ENCODE measurements at places on chromosomes 12 and 14.

- DNase-seq, result no peak
These were observed 52.3 kb downstream of the VEZT start for GRCh38 chr12:95269892-95270291.

DNA sequence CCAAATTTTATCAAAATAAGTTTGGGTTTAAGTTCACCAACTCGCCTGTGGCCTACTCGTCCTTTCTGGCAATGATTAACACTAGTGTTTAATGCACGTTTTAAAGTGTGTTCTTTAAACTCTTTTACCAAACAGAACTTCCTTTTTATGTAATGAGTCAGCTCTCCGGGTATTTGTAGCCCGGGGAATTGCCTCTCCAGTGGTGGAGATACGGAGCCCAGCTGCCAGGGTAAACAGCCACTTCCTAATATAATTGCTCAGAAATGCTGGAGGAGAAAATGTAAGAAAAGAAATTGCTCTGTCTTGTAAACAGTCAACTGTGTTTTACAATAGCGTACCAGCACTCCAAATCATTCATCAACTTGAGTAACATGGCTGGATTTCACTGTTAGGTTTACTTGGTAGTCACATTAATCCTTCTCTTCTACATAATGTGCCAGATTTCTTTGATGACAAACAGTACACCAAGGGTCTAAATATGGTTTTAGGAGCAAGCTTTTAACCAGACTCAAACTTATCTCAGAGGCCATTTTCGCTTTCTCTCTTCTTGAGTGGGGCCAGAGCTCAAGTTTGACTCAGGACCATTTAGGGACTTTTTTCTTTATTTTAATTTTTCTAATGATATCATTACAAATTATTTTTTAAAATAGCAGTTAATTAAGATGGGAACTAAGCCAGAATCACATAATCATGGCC, 101.2 kb upstream of the SLC38A2 start:
- DNase-seq, result no peak

DNA sequence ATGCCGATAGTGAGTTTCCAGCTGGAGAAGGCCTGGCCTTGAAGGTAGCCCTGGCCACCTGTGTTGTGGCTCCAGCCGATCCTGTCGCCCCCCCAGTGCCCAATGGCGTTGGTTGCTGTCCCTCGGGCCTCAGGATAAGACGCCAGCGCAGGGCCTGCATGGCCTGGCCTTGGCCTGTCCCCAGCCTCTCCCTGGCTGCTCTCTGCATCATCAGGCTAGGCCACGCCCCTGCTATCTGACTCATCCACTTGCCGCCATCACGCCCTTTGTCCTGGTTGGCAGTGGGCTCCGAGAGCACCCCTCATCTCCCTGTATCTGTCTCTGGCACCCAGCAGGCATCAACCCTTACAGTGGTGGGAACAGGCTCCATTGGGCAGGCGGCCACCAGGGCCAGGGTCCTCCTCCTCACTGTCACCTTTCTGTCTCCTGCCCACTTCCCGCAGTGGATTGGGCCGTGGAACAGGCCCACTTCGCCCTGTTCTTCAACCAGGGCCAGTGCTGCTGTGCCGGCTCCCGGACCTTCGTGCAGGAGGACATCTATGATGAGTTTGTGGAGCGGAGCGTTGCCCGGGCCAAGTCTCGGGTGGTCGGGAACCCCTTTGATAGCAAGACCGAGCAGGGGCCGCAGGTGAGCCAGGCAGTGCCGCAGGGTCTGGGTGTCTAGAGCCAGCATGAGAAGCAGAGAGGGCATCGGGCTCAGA, 25.6 kb downstream of the ALDH2 start:
- DNase-seq, result no peak

- peak; percentile 77 for DNase-seq
These were observed 3.0 kb upstream of the FNTB start for GRCh38 chr14:64983439-64984310.

DNA sequence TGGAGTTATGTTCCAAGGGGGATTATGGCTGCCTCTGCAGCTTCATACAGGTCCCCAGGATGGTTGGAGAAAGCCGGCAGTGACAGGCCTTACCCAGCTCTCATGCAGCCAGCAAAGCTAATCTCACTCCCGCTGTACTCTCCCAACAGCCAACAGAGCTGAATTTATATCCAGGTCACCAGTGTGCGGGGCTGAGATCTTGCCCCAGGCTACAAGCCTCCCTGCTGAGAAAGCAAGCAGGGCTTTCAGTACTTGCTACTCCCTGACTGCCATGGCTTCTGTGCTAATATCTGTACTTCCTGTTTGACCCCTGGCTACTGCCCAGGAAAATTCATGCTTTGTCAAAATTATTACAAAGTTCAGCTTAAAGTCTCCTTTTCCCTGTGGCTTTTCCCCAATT, 92.9 kb downstream of the ATP23 start:
- no peak for DNase-seq

DNA sequence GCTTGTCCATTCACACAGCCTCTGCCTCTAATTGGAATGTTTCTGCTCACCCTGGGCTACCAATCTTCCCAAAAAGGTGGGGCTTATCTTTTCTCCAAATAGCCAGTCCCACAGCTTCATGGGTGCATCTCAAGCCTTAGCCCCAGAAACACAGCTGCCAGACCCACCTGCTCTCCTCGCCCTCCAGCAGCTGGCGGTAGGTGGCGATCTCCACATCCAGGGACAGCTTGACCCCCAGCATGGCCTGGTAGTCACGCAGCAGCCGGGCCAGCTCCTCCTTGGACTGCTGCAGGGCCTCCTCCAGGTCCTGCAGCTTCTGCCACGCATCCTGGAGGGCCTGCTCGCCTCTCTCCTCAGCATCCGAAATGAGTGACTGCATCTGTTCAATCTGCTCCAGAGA, 11.1 kb downstream of the KRT77 start:
- no peak for DNase-seq

DNA sequence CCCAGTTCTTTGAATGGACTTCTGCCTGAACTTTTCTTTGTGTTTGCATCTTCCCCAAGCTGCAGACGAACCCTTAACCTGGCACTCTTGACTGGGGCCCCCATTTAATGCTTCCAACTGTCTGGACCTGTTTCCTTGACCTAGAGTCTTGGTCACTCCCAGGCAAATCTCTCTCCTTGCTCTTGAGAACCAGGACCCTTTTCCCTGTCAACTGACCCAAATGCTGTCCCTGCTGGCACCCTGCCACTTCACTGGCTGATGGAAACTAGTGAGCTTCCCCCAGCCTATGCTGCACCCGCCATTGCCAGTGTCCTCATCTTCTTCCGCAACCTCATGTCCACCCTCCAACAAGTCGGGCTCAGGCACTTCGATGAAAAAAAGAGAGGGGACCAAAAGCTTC, 79.5 kb downstream of the PRIMA1 start:
- DNase-seq, result no peak

- peak; percentile 70 for DNase-seq
These were observed 6.8 kb upstream of the CHD4 start for GRCh38 chr12:6613776-6614512.

- DNase-seq, result no peak
These were observed 539 bp upstream of the HMGA2 start for GRCh38 chr12:65823513-65824375.

DNA sequence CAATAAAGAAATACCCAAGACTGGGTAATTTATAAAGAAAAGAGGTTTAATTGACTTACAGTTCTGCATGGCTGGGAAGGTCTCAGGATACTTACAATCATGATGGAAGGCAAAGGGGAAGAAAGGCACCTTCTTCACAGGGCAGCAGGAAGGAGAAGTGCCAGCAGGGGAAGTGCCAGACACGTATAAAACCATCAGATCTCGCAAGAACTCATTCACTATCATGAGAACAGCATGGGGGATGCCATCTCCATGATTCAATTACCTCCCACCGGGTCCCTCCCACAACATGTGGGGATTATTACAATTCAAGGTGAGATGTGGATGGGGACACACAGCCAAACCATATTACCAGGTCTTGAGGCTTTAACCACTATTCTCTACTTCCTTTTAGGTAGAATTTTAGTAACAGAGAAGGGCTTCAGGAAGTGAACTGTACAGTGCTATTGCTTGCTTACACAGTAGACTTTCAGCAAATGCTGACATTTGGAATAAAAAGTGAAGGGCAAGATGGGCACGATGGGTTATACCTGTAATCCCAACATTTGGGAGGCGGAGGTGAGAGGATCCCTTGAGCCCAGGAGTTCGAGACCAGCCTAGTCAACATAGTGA, 40.8 kb upstream of the OR4E1 start:
- DNase-seq, result no peak

GRCh38 chr12:60148831-60149230, 553.0 kb downstream of the SLC16A7 start:
- DNase-seq, result no peak

- no peak for DNase-seq
These were observed at the start of gene DPY19L2 for GRCh38 chr12:63668028-63668799. Gene DPY19L2, minus strand, starts transcription at chr12:63668493. Its CDS starts 100 bp downstream, at chr12:63668393.

GRCh38 chr12:115916910-115917668, 360.4 kb downstream of the MED13L start:
- no peak for DNase-seq

DNA sequence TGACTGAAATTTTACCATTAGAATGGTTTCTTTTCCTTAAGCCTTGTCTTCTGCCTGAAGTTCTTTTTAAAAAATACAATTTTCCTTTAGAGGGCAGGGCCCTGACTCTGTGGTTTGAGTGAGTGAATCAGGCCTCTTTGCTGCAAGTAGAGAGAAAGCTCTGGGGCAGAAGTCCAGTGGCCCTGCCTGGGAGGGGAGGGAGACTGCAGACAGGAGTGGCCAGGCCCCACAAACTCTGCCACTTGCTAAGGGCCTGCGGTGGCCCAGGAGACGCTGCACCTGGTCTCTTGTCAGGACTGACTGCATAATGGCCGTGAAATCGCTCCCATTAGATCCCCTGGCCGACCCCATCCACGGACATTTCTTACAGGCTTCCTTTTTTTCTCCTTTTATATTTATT, 25.5 kb downstream of the TSPAN11 start:
- DNase-seq, result no peak

- DNase-seq, result no peak
These were observed 16.0 kb upstream of the SLC38A2 start for GRCh38 chr12:46388427-46389021.

Measured in SHP77 treated with DMSO at 0.1 percent for 48 hours (cell line).